ENCODE measurements at places on chromosomes 7 and 10. TPM values are rescaled to one million over a fixed set of nuclear protein-coding genes. Genes with fewer than 3 reads are reported as not detected.

The ADCYAP1R1 gene
- polyA plus RNA-seq, result not detected

The FGF8 gene
- polyA plus RNA-seq, result not detected

The TLX1 gene
- not detected for polyA plus RNA-seq

The CPVL gene
- polyA plus RNA-seq, result 0.78 TPM

The CALML5 gene
- not detected for polyA plus RNA-seq

The TFPI2 gene
- polyA plus RNA-seq, result not detected

The ITIH5 gene
- not detected for polyA plus RNA-seq

The NKX1-2 gene
- polyA plus RNA-seq, result not detected

The CRPPA gene
- 0.21 TPM for polyA plus RNA-seq

The LYZL1 gene
- not detected for polyA plus RNA-seq

Measured in naive thymus-derived CD4-positive, alpha-beta T cell (primary cell).